AG20443 (cell line): ENCODE measurements at places on chromosomes 1 and 21.

GRCh38 chr1:205255941-205256780 lies 28.4 kb downstream of the TMCC2 start:
- DNase-seq, result peak; percentile 88

GRCh38 chr1:191634801-191635508 lies 523.3 kb upstream of the RGS18 start:
- no peak for DNase-seq

DNA sequence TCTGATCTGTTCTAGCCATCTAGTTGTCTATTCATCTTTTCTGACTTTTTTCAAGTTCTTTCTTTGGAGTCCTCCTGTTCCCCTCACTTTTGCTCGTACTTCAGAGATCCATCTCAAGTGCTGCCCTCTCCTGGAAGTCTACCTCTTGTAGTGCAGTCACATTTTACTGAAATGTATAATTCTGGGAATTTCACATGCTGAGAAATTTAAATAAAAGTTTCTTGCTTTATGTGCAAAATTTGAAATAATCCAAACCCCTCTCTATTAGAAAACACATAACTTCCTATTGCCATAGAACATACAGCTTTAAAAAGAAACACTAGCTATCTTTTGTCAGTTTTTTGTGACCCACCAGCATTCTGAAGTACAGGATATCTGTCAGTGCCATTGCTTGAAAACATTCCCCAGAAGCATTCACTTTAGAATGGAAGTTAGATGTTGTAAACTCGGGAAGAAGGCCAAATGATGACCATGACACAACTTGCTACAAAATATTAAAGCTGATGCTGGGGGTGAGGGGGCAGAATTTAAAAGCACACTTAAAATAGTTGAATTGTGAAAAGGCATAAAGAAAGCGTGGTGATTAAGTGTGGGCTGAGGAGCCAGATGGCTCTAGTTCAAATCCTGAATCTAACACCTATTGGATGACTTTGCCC lies 22.0 kb downstream of the RLF start:
- peak; percentile 10 for DNase-seq

- DNase-seq, result peak; percentile 25
Measured at GRCh38 chr1:161427733-161428516, 60.2 kb upstream of the CFAP126 start.

GRCh38 chr1:68204977-68205630 lies 27.2 kb downstream of the WLS start:
- no peak for DNase-seq
